T follicular helper cell (primary cell): ENCODE measurements at places on chromosomes 7 and 10.

- DNase-seq, result no peak
These were observed 85.3 kb upstream of the UNC5B start for GRCh38 chr10:71127104-71127503.

GRCh38 chr7:88665892-88666514, 93.5 kb upstream of the ZNF804B start:
- DNase-seq, result no peak

DNA sequence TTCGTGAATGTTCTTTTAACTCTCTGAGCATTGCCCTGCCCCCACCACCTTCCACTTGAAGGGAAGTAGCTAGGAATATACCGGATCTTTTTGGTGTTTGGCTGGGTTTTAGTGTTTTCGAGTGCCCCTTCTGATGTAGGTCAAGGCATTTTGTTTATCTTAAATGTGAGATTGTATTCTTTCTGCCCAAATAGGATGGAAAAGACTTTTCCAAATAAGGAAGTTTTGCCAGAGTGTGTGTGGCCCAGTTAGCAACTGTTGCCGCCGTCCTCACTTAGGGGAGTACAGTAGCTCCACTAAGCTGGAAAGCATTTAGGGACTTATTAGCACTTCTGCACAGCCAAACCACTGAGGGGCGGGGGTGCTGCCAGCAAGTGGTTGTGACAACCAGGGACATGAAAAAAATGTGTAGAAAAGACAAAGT, 29.8 kb upstream of the VCL start:
- no peak for DNase-seq

DNA sequence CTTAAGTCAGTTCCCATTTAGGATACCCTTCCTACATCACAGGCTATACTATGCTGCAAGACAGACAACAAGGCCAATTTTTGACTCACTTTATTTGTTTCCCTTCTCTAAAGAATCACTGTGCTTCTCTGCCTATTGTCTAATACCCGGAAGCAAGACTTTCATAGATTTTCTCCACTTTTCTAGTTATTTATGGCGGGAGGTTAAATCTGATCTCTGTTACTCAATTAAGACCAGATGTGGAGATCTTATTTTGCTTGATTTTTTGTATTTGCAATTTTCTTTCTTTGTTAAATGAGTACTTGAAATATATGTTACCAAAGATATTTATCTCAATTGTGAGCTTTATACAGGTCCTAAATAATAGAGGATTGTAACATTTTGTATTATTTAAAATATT, 511.5 kb downstream of the ATRNL1 start:
- no peak for DNase-seq

- DNase-seq, result no peak
These were observed 144.5 kb upstream of the TMEM72 start for GRCh38 chr10:44766631-44767030.
